ENCODE measurements at places on chromosomes 7 and 10.

GRCh38 chr10:11678074-11678793, 63.9 kb upstream of the ECHDC3 start:
- DNase-seq, result no peak

GRCh38 chr10:3552281-3552680, 232.7 kb downstream of the KLF6 start:
- no peak for DNase-seq

- DNase-seq, result no peak
These were observed 133.3 kb downstream of the MPP7 start for GRCh38 chr10:28169525-28169924.

- DNase-seq, result no peak
These were observed 106.6 kb downstream of the POU6F2 start for GRCh38 chr7:39084349-39084748.

DNA sequence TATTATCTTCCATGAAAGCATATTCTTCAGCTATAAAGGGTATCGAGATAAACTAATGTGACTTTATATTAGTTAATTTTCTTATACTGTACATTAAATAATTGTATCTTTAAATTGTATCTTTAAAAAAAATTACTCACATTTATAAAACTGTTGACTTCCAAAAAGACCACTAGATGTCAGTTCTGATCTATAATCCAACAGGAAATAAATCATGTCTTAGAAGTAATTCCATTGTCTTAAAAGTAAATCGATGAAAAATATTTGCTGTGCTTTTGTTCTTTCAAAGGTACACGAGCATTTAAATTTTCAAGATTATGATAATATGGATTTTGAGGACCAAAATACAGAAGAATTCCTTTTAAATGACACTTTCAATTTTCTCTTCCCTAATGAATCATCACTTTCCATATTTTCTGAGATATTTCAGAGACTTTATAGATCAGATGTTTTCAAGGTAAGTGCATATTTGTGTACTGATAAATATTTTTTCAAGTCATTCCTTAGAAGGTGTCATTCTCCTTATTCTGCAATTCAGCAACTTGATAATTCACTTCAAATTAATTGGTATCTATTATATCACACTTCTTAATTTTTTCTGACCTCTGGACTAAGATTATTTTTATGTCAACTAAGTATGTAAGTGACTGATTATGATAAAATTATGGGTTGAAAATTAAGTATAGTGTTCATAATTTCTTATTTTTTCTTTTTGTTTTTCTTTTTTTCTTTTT, 138.5 kb downstream of the CPED1 start:
- DNase-seq, result no peak

- peak; percentile 72 for DNase-seq
These were observed 144.7 kb downstream of the PFKFB3 start for GRCh38 chr10:6347391-6347951.

GRCh38 chr7:1943326-1943725, 273.2 kb downstream of the ELFN1 start:
- no peak for DNase-seq

DNA sequence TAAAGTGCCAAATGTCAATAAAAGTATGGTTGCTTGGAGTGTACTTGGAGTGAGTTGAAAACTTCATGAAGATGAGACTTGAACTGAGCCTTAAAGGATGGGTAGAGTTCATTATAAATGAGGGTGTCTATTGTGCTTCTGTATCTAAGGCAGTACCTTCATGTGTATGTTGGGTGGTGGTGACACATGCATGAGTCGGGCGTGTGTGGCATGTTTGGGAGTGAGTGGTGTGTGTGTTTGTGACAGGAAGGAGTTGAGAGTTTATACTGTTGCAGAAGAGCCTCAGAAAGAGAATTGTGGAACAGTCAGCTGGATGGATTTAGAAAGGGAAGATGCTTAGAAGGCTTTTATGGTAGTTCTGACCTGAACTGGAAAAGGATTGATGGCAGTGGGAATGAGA, 6.0 kb upstream of the ZRANB1 start:
- DNase-seq, result no peak

DNA sequence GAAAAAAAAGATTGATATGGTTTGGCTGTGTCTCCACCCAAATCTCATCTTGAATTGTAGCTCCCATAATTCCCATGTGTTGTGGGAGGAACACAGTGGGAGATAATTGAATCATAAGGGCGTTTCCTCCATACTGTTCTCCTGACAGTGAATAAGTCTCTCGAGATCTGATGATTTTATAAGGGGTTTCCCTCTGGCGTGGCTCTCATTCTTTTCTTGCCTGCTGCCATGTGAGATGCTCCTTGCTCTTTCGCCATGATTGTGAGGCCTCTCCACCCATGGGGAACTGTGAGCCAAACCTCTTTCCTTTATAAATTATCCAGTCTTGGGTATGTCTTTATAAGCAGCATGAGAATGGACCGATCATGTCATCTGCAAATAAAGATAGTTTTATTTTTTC, 29.4 kb upstream of the MAP3K8 start:
- no peak for DNase-seq

Data from T-helper 2 cell treated with Interferon-gamma antibody and Interleukin-4, amounts not matched to agents 5 μg/mL and 100 μg/mL, for 36 hours (primary cell).